ENCODE measurements at places on chromosomes 3 and 15.

- peak overlapping the region; percentile 3 for H3K27ac ChIP-seq
- H3K4me3 ChIP-seq: no peak overlapping the region
- peaks cover 3% of the 10 kb centered on the region for H3K36me3 ChIP-seq
- H3K27me3 ChIP-seq: no peaks in the 10 kb centered on the region
- peaks cover 57% of the 10 kb centered on the region for H3K4me1 ChIP-seq
These were observed 320.3 kb upstream of the TGFBR2 start for GRCh38 chr3:30286007-30286669.

DNA sequence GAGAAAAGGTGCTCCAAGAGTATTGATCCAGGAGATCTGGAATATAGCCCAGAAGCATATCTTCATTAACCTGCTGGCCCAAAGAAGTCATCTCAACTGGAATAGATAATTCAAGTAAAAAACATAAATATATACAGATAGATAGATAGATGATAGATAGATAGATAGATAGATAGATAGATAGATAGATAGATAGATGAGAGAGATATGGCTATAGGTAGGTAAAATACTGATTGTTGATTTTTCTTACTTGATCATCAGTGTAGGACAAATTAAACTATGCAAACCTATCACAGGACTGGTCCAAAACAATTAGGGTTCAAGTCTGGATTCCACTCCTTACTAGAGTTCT is 83.6 kb downstream of the TNIK start:
- no peak overlapping the region for H3K27ac ChIP-seq
- H3K36me3 ChIP-seq: no peaks in the 10 kb centered on the region
- H3K27me3 ChIP-seq: no peaks in the 10 kb centered on the region
- H3K4me3 ChIP-seq: no peak overlapping the region
- peaks cover 16% of the 10 kb centered on the region for H3K4me1 ChIP-seq

- no peak overlapping the region for H3K27ac ChIP-seq
- no peak for DNase-seq
- H3K4me1 ChIP-seq: no peaks in the 10 kb centered on the region
These were observed 79.2 kb upstream of the ABHD17C start for GRCh38 chr15:80615783-80616391.

GRCh38 chr3:14867936-14868570 is 49.3 kb downstream of the FGD5 start:
- H3K4me1 ChIP-seq: no peaks in the 10 kb centered on the region
- no peak for DNase-seq
- no peaks in the 10 kb centered on the region for H3K36me3 ChIP-seq
- peaks cover 5% of the 10 kb centered on the region for H3K27me3 ChIP-seq
- no peak overlapping the region for H3K27ac ChIP-seq
- H3K4me3 ChIP-seq: no peak overlapping the region

DNA sequence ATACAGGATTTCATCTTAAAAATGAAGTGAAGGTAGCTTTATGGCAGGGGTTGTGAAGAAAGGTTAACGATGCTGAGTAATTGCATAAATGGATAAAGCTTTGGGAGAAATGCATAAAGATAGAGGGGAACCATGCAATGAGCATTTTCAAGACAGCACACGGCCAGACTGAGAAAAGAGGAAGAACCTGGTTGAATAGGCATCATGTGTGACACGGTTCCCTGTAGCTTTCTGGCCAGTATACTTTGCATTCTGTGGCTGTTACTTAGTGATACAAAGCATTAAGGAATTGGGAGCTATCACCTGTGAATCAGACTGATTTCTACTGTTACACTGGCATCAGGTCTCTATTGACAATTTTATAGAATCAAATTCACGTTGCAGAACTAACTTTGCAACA is 33.3 kb downstream of the NR2C2 start:
- peaks cover 10% of the 10 kb centered on the region for H3K36me3 ChIP-seq
- H3K27ac ChIP-seq: no peak overlapping the region
- no peak for DNase-seq
- H3K27me3 ChIP-seq: no peaks in the 10 kb centered on the region

DNA sequence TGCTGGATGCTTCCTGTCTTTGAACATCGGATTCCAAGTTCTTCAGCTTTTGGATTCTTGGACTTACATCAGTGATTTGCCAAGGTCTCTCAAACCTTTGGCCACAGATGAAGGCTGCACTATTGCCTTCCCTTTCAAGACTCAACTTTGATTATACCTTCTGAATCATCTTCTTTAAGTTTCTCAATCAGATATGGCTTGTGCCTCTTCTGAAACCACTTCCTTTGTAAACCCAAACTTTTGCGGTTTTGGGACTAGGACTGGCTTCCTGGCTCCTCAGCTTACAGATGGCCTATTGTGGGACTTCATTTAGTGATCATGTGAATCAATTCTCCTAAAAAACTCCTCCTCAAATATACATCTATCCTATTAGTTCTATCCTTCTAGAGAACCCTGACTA is 47.1 kb upstream of the CADPS start:
- H3K4me3 ChIP-seq: no peak overlapping the region
- H3K36me3 ChIP-seq: no peaks in the 10 kb centered on the region
- H3K27ac ChIP-seq: no peak overlapping the region
- no peaks in the 10 kb centered on the region for H3K4me1 ChIP-seq
- peaks cover 5% of the 10 kb centered on the region for H3K27me3 ChIP-seq

DNA sequence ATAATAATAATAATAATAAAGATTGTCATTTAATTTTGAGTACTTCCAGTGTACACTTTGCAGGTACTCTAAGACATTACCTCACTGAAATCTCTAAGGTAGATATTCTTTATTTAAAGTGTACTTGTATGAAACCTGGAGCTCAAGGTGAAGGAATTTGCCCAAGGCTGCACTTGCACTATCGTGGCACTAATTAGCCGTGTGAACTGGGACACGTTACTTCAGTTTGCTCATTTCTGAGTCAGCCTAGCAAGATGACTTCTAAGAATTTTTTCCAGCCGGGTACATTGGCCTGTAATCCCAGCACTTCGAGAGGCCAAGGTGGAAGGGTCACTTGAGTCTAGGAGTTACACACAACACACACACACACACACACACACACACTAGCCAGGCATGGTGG is 33.5 kb downstream of the MLH1 start:
- H3K4me3 ChIP-seq: no peak overlapping the region
- peaks cover 52% of the 10 kb centered on the region for H3K36me3 ChIP-seq
- no peak for DNase-seq
- H3K4me1 ChIP-seq: peaks cover 16% of the 10 kb centered on the region

Measured in activated T-helper 1 cell treated with anti-CD3 and anti-CD28 coated beads, Interleukin-12 subunit alpha, Interleukin-12 subunit beta, Interleukin-2, Interleukin-4 antibody, amounts not matched to agents 30 ng/mL and 10 ng/mL and 1 ng/mL, durations not matched to agents 14 hours and 24 hours and 36 hours (primary cell).